ENCODE measurements at places on chromosomes 3 and 15.

DNA sequence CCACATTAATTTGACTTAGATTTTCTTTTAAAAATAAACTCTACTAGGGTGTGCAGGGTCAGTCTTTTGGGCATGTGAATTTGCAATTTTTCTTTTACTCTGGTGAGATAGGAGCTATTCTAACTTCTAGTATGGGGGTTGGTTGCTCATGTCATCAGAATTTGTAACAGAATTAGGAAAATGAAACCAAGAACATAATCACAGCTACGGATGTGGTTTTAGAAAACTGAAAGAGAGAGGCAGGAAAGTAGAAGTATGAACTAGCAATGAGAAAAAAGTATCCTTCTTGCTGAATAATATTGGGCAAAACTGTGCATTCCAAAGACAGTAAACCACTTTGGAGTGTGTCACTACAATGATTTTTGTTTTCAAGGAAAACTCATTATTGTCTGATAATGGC, 43.3 kb downstream of the ADPGK start:
- peak; percentile 6 for DNase-seq

- no peak for DNase-seq
Measured at GRCh38 chr3:134658555-134658954, 7.7 kb upstream of the KY start.

GRCh38 chr15:42933886-42934667, 13.5 kb upstream of the TTBK2 start:
- no peak for DNase-seq

DNA sequence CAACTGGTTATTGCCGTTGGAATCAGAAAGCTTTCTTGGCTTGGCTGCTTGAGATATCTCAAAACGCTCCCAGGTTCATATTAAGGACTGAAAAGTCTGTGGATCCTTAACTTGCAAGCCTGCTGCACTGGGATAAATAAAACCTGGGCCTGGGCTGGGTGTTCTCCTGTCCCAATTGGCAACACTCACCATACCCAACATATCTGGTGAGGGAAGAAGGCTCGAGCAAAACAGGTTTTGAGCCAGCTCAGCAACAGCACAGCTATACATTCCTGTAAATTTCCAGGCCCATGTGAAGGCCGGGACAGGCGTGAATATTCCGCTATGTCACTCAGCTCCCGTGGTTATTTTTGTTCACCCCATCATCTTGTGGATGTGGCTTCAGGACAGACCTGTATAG, 169.0 kb upstream of the BCL6 start:
- no peak for DNase-seq

GRCh38 chr15:58391088-58391487, 40.7 kb upstream of the LIPC start:
- DNase-seq: no peak

DNA sequence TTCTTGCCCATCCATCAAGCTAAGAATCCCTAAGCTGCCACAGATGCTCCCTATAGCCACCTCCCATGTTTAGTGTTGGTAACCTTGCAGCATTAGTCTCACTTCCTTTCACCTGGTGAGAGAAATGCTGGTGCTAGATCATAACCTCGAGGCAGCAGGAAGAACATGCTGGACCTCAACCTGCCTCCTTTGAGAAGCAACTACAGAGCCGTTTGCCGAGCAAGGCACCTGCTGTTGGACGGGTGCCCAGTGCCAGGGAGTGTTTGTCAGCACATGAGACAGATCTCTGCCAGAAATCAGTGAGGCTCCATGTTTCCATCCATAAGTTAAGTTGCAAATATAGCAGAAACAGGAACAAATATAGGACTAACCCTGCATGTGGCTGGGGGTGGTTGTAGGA, 955.7 kb downstream of the TUSC7 start:
- DNase-seq: no peak

DNA sequence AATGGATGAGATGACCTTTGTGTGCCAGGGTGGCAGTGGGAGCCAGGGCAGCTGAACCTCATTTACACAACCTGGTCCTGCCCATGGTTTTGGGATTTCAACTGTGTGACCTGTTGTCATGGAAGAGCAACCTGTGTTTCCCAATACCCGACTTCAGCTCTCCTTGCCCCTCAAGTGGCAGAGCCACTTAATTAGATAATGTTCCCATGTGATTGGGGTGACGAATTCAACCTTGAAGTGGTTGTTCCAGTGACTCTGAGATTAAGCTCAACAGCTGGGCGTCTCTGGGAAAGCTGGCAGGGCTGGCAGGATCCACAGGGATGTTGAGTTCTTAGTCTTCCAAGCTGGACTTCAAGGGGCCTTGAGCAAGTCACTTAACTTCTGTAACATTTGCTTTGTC, 71.0 kb downstream of the THSD4 start:
- no peak for DNase-seq

DNA sequence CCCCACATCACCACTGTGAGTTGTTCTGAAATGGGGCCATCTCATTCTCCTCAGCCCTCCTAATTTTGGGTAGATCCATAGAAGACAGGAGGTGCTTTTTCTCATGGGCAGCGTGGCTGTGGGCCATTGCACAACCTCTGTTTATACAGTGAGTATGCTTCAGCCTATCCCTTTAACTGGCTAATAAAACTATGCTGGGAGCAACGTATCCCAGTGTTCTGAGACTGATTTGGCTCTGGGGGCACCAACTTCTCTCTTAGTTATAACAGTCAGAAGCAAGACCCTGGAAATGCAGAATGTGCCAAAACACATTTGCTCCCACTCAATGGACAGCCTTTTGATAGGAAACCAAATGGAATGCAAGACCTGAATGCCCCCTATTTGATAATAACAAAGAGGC, 97.1 kb upstream of the ICE2 start:
- DNase-seq: no peak

DNA sequence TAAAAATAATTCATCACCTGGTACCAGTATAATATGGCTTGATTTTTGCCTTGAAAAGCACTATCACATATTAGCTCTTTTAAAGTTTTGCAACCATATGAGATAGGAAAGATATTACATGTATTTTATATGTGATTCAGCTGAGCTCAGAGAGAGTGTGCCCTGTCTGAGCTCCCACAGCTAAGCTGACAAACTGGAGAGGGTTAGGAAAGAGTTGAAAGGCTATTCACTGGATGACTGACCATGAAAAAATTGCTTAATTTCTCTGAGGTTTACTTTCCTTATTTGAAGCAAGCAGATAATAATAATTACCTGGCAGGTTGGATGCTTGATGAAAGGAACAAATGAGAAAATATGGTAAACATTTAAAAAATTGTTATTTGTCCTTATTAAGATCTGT, 97.4 kb upstream of the CCDC80 start:
- no peak for DNase-seq

DNA sequence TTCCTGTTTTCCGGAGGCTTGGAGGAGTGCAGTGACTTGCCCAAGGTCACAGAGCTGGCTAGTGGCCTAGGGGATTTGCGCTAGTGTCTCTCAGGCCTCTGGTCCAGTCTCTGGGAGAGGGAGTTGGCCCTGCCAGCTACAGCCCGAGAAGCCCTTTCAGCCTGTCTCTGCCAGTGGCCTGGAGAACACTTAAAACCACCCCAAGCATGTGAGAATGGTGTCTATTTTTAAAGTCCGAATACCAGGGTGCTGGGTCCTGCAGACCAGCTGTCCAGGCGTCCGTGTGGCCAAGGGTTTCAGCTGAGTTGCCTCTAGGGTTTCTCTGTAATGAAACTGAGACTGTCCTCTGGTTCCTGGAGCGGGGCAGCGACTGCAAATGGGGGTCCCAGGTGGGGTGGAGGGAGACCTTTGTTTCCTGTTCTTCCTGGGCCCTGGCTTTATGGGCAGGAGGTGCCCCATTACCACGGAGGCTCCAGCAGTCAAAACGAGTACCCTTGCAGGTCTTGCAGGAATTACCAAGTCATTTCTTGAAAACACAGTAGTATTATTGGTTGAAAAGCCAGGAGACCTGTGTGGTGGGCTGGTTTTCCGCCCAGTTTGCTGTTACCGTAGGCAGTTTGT, 2.2 kb downstream of the CAND2 start:
- DNase-seq: no peak

- DNase-seq: no peak
Measured at GRCh38 chr3:156787001-156787400, 39.2 kb upstream of the LEKR1 start.

DNA sequence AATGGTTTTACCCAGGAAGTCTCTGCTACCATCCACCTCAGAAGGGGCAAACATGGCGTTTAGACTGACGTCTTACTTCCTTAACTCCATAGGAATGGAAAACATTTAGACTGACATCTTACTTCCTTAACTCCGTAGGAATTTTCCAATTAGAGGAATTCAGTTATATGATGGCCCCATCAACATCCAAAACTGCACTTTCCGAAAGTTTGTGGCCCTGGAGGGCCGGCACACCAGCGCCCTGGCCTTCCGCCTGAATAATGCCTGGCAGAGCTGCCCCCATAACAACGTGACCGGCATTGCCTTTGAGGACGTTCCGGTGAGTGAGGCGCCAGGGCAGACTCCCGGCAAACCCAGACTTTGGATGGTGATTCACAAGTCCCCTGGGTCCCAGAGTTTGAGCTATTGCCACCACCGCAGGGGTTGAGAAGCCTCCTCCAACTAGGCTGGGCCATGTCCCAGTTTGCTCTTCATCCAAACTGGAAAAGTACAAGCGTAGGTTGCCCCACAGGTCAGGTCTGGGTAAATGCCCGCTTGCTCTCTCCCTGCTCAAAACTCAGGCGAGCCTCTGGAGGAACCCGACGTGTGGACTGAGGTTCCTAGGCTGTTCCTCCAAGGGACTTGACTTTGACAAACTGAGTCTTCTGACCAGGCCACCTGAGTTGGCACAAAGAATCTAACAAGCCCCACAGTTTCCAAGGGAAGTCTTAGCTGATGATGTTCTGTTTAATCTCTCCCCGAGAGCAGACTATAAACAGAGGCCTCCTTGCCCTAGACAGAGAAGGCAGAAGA, 57.7 kb downstream of the MESD start:
- no peak for DNase-seq

GRCh38 chr15:94480289-94480834, 249.0 kb downstream of the MCTP2 start:
- DNase-seq: no peak

GRCh38 chr15:101322016-101322695, 27.1 kb upstream of the SNRPA1 start:
- DNase-seq: no peak

DNA sequence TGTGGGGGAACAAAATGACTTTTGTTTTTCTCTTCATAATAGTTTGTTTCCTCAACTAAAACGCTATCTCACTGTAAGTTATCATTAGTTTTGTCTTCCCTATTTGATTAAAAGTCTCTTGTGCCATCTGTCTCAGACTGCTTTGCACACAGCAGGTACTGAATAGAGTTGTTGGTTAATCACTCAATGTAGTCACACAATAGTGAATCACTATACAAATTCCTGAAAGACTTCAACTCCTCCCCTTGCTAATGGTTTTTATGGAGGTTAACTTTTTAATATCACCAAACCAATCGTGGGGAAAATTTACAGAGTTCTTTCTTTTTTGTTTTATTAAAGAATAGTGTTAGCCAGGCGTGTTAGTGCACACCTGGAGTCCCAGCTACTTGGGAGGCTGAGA, 2.6 kb upstream of the NGLY1 start:
- no peak for DNase-seq

DNA sequence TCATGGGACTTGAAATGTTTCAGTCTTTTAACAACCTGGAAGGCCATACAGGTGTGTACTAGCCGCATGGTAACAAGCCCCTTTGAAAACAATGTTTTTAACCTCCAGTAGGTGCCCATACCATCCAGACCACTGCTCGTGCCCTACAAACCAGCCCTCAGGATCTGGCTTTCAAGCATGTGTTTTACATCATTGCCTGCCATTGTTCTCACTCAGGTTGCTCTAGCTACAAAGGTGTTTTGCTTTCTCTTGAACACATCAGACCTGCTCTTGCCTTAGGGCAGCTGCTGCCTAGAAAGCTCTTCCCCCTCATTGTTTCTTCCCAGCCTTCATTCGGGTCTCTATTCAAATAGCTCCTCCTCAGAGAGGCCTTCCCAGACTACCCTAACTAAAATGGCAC, 32.3 kb upstream of the MAP3K13 start:
- DNase-seq: no peak

DNA sequence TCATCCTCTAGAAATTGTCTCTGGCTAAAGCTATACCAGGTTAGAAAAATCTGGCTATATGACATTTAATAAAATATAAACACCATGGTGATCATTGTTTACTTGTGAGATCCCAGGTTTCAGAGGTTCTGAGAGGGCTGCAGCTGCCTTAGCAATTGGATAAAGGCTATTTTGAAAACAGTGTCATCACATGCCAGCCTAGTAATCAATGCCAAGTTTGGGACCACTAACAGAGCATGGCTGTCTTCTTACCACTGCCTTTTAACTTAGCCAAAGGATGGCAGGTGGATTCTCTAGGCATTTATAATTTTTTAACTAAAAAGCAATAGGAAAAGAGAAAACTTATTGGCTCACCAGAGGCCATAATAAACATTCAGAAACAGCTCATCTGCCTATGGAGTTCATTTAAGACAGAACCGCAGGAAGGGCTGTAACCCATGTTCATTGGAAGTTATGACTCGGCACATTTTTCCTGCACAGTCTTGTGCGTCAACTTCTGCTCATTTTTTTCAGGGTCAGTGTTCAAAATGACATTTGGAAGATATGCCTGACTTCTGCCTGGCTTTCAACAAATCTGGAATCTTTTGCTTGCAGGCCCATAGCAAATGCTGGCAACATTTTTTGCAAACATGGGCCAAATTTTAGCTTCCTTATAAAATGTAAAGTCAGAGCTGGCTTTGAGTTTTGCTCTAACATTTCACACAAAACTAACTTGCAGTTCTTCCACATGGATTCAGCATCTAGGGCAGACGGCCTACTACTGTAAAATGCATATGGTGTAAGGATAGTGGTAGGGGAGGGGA, 476.0 kb upstream of the TBL1XR1 start:
- DNase-seq: no peak

All from immature natural killer cell (primary cell).